Activated T-cell treated with anti-CD3 and anti-CD28 coated beads, Interleukin-2, amount 50 U/mL, for 24 hours (primary cell): ENCODE measurements at places on chromosomes 3 and 15.

DNA sequence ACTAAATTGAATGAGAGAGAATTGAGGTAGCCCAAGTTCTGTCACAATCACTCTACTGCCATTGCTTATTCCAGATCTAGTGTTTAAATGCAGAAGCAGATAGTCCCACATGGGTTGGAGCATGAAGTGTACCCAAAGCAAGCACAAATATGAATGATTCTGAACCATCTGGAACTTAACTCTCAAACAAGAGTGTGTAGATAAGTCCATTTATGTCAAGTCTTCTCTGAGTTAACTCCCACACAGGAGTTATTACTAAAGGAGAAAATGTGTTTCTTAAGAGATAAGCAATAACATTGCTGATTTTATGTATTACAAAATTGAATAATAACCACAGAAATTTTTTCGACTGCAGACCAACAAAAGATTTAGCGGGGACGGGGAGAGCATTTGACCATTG is 33.6 kb downstream of the PAQR9 start:
- DNase-seq: no peak

DNA sequence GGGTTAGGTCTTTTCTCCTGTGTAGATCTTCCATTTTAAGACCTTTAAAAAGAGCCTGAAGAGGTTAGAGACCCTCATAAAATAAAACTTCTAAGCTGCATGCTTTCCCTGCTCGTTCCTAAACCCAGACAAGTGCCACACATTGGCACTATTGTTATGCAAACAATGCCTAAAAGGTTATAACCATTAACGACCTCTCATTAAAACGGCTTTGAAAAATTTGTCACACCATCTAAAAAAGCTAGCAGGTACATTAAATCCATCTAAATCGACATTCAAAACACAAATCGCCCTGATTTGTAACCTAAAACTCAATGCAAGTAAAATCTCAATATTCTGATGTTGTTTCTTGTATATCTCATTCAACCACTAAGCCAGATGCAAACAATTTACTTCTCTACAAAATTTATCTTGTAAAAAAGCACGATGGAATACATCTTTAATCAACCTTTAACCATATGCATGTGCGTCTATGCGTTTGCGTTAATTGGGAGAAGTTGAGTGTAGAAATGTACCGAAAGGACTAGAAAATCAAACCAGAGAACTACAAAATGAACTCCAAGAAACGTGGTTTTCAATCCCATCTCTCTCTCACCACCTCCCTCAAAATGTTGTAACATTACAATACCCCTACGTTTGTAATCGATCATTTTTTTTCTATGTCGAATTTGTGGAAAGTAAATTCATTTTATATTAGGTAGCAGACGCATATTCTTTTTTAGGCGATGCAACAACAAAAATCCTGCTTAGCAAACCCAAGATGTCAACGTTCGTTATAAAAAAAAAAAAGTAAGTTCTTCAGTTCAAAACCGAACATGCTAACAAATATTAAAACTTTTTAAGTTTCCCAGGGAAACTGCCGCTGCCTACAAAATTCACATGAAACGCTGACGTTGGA is 1.2 kb downstream of the ALDH1A2 start:
- no peak for DNase-seq

- no peak for DNase-seq
Measured at GRCh38 chr3:131361464-131362421, 19.8 kb upstream of the NUDT16 start.

DNA sequence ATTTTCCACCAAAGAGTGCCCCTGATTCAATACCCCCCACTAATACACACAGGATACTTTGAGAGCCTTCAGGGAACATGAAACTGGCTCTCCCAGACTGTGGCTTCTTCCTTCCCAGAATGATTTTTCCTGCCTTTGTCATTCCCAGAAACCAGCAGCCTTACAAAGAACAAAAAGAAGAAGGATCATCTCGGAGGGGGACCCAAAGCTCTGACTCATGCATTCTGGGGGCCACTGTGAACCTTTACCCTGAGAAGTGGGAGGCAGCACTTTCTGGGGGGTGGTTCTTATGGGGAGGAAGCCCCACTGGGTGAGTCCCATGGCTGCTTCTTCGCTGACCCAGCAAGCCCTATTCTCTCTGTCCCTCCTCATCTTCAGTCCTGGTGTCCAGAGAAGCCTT is 44.7 kb upstream of the RAD18 start:
- no peak for DNase-seq

DNA sequence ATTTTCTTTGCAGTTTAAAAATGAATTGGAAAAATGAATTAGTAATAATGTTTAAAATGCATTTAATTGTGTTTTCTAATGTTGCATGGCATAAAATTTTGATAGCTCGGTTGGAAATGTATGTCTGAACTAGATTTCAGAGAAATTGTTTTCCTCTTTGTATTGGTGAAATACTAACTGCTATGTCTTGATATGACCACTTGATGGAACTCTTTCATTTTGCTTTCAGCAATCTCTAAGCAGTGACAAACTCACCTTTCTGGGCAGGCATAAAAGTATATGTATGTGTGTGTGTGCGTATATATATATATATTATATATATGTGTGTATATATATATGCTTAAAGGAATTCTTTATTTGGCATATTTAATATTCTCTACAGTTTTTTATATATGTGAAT is 239.3 kb upstream of the ZNF717 start:
- no peak for DNase-seq

- DNase-seq: peak; percentile 49
Measured at GRCh38 chr15:75023872-75024636, 664 bp downstream of the PPCDC start.

DNA sequence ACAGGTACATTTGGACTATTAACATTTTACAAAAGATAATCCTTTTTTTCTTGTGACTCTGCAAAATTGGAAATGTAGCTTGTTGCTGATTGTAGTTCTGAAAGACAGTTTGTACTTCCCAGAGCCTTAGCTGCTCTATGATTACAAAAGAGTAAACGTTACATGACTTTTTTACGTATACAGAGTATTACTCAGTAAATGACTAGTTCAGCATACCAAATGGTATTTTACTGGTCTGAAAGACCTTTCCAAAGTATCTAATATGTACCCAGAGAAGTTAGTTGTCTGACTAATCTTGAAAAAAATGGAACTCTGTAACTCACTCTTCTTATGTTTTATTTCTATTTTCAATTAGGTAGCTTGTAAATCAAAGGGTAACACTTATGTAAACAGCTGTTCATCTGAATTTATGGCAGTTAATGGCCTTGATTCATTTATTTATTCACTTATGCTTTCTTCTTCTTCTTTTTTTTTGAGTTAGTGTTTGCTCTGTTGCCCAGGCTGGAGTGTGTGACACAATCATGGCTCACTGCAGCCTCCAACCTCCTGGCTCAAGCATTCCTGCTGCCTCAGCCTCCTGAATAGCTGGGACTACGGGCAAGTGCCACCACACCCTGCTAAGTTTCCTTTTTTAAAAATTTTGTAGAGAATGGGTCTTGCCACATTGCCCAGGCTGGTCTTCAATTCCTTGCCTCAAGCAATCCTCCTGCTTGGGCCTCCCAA is 151.7 kb downstream of the C3orf38 start:
- DNase-seq: no peak

DNA sequence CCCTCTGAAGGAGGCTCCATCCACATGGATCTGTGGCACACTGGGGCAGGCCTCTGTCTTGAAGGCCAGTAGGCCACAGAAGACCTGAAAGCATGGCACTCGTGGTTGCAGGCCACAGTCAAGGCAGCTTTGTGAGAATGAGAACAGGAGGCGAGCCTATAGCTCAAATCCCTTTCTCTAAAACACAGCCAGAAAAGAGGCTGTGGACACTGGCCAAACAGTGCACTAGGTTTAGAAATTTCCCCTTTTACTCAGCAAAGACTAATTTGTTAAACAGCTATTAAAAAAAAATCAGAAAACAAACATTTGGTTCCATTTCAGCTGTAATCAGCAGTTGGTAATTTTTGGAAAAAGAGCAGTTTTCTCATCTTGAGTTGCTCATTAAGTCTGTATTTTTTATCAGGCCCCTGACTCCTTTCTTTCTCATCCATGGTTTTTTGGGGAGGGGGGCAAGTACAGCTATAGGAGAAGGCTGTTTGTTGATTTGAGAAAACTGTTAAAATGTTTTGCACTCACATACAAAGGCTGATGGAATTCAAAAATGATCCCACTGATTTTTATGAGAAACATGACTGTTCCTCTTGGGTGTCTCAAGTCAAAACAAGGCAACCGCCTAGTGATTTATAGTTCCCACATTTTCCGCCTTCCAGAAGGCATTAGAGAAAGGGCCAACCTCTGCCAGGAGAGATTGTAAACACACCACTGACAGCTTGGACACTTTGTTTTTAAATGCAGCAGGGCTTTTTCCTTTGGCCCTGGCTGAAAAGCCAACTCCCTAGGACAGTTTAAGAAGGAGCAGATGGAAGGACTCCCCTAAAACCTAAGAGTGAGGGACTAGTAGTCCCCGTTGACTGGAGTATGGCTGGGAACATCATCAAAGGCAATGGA is 28.1 kb downstream of the PARP16 start:
- no peak for DNase-seq

DNA sequence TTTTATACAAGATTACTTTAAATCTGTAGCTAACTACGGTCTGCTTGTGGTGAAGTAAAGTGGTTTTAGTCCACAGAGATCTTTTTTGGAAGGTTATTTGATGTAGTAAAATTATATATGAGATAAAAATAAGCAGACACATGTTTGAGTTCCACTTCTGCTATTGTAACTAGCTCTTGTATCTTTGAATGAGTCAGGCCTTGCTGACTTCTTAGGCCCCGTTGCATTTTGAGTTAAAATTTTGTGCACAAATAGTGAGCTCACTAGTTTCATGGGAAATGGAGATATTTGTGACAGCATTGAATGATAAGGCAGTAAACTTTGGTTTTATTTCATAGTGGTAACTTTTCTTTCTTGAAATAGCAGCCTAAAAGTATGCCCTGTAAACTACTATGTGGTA is 42.6 kb downstream of the ARIH1 start:
- no peak for DNase-seq

- DNase-seq: no peak
Measured at GRCh38 chr15:51589881-51590568, 32.5 kb downstream of the DMXL2 start.

DNA sequence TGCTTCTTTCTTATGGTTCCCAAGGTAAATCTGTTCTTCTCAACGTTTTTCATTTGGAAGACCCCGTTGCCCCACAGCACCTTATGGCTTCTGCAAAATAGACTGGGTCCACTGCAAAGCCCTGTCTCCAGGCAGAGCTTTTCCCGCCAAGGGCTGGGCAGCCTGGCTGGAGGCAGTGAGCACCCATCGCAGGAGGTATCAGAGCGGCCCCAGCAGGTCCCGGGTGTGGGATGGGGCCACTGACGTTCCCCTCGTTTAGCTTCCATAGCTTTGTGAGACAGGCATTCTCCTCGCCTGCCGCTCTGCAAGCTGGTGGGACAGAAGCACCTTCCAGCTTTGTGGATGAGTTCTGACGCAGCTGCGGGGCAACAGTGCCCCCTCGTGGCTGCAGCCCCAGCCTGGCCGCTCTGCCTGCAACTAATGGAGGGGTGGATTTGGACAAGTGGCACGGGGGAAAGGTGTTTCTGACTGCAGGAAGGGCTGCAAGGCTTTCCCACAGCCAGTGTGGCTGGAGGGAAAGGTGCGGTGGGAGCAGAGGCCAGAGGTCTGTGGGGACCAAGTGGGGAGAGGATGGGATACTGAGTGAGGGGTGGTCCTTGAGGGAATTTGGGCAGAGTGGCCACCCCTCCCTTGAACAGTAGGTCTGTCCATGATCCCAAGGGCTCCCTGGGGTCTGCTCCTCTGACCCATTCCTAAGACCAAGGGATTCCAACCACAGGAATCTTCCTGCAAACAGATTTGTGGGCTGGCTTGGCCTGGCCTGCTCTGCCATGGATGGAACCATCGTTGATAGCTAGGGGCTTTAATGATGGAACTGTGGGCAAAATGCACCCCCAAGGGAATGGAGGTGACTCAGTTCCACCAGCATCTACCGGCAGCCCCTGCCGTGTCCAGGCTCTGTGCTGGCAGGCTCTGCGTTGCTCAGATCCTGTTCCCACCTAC is 99.4 kb downstream of the FBLN2 start:
- DNase-seq: peak; percentile 89

DNA sequence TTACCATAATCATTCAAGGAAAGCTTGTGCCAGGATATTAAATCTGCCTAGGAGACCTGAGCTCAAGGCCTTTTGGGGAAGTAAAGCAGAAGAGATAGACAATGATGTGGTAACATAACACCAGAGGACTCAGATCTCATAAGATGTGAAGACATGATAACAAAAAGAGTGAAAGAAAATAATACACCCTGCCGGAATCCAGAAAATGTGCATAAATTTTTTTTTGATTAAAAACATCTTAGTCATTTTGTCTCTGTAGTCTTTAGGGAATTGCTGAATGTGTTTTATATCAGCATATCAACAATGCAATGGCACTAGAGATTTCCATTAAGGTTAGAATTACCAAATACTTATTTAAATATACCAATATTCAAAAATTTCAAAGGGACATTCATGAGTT is 326.8 kb upstream of the ROBO1 start:
- DNase-seq: no peak

GRCh38 chr3:15953841-15954240 is 156.1 kb upstream of the ANKRD28 start:
- DNase-seq: no peak

GRCh38 chr3:102207151-102207571 is 227.7 kb upstream of the ZPLD1 start:
- DNase-seq: no peak
